ENCODE measurements at places on chromosomes 12 and 14.

DNA sequence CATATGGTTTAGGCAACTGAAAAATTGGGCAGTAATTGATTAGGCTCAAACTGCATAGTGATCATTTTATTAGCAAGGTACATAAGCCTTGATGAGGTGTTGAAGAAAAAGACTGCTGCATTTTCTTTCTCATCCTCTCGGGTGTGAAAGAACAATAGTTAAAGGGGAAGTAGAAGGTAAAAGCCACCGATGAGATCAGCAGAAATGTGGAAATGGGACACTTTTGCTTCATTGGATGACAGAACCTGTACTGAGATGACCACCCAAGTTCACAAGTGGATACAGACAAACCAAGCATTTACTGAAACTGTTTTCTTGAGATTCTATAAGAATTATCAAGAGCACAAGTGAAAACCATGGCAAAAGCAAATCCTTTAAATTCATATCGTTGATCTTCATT, 184.0 kb downstream of the TMX1 start:
- no peak for DNase-seq

GRCh38 chr12:122793685-122794106, 19.3 kb downstream of the CCDC62 start:
- no peak for DNase-seq

- no peak for DNase-seq
These were observed 46.0 kb downstream of the ARID2 start for GRCh38 chr12:45775465-45775864.

DNA sequence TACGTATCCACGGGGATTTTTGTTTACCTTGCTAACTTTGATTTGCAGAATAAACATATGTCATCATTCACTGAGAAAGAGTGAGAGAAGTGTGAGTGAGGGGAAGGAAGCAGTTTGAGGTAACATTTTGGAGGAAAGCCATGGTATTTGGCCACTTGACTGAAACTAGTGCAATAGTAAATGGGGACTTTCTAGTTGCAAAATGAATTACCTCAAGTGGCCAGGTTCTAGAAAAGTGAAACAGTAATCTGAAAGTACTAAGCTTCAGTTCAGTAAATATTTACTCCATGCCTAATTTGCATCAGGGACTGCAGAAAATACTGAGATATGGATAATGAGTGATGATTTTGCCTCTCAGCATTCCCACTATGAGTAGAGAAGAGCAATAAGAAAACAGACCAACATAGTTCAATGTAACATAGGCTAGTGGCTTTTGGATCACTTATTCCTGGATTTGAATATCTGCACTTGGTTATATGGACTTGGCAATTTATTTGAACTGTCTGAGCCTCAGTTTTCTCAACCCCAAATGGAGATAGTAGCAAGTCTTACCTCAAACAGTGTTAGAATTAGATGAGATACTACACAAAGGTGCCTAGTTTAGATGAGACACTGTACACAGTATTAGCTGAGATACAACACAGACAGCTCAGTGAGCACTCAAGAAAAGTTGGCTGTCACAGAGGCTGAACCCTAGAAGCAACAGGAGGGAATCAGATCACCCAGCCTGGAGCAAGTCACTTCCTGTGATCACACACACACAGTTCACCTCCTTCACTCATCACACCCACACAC, 439.1 kb downstream of the NPAS3 start:
- no peak for DNase-seq

DNA sequence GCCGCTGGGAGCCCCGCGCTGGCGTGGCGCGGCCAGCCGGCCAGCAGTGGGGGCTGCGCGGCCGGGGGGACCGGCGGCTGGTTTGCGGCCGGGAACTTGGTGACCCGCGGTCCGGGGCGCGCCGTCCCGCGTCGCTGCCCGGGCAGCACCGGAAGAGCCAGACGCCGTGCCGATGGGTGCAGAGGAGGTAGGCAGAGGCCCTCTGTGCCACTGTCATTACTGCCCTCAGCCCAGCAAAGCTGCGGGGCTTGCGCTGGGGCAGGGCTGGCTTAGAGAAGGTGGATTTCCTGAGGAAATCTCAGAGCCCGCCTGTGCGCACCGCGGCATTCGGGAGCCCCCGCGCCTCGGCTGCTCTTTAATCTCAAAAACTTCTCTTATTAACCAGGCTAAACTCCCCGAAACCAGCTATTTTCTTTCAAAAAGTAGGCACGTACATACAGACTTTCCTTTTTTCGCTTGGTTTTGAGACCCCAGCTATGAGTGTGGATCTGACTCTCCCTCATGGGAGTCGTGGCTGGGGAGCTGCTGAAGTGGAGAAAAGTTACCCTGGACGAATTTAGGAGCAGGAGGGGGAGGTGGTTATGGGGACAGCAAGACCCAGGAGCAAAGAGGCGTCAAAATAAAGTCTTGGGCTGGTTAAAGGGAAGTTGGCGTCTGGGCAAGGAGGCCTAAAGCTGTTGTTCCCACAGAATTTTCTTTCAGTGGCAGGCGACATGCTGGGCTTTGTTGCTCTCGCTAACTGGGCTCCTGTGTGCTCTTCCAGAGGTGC, 802 bp downstream of the SUSD6 start:
- no peak for DNase-seq

- DNase-seq, result no peak
These were observed 89.5 kb upstream of the OTX2 start for GRCh38 chr14:56899829-56900228.

GRCh38 chr12:11863988-11864387, 206.8 kb upstream of the BCL2L14 start:
- DNase-seq, result no peak

DNA sequence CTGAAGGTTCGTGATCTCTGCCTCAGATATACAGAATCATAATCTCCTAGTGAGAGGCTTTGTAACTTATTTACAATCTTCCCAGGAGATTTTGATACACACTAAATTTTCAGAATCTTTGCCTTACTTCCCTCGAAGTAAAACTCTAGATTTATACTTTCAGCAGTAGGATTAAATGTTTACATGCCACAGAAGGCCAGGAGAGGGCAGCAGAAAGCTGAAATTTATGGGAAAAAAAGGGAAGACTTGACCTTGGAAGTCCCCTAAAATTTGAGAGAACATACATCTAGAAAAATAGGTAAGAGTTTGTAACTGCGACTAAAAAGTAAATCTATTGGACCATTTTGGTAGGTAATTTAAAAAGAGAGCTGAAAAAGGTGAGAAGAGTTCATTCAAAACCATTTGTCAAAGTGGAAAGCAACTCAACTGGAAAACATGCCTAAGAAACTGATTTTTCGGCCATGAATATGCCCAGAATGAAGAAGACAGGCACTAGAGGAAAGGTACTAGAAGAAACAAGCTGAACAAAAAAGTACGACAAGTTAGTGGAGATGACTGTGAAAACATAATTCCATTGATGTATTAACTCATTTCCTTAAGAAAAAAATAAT, 242.0 kb upstream of the MDGA2 start:
- DNase-seq, result no peak

GRCh38 chr12:121224591-121224990, 14.7 kb downstream of the P2RX4 start:
- DNase-seq, result no peak

GRCh38 chr12:76329159-76329558, 19.1 kb downstream of the BBS10 start:
- no peak for DNase-seq

GRCh38 chr14:102029956-102030355, 56.9 kb downstream of the HSP90AA1 start:
- no peak for DNase-seq

GRCh38 chr14:20841096-20841495, 38.5 kb upstream of the RNASE1 start:
- no peak for DNase-seq

- DNase-seq, result no peak
These were observed 63.2 kb downstream of the AMN start for GRCh38 chr14:102985665-102986064.

- DNase-seq, result no peak
These were observed 4.9 kb upstream of the HEBP1 start for GRCh38 chr12:13004986-13005385.

- no peak for DNase-seq
These were observed 71.7 kb upstream of the PRICKLE1 start for GRCh38 chr12:42660968-42661937.

GRCh38 chr12:50425589-50426258, 25.0 kb downstream of the LARP4 start:
- DNase-seq, result no peak

DNA sequence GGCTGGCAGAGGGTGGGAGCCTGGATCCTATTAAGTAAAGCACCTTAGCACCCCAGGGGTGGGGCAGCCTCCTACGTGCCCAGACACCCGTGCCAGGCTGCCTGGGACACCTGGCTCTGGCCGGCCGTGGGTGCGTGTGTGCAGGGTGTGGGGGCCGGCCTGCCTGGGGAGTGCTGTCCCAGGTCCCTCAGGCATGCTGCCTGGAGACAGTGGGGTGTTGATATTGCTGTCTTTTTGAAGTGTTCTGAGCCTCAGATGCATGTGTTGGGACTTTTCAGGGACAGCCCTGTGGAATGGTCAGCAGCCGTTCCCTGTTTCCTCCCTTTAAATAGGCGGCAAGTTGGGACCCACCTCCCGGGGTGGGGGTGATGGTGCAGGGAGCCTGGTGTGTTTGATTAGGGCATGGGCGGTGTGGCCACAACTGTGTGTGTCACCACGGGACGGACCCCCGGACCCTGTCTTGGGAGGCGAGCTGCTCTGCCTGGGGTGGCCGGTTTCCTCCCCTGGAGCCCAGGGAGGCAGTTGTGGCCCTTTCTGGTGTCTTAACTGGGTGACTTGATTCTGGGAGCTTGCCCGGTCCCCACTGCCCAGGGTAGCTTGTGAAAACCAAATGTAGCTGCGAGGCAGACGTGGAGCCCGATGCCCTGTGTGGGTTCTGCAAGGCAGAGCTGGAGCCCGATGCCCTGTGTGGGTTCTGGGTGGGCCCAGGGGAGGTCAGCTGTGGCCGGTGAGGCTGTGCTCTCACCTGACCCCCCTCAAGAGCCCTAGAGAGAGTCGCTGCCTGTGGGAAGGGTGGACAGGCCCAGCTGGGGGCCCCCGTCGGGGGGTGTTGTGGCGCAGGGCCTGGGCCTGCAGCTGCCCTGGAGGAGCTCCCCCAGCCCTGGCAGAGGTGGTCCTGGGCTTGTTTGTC, 8.2 kb downstream of the ULK1 start:
- DNase-seq, result no peak

DNA sequence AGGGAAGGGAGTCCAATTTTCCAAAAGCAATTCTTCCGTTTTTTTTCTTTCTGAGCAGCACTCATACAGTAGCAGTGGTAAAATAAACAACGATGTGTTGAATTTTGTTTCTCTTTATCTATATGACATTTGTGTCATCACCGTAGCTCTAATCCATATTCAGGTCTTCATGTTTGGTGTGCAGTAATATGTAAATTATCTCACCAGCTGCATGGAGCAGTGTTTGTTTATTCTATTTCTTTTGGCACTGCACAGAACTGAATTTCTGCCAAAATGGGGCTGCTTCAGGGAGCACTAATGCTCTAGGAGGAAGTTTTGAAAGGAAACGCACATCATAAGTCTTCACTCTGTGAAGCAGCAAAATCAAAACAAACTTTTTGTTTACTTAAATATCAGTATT, 130.0 kb upstream of the NPAS3 start:
- DNase-seq, result no peak

GRCh38 chr12:71276541-71276940, 118.7 kb upstream of the TSPAN8 start:
- no peak for DNase-seq

- no peak for DNase-seq
These were observed 51.0 kb upstream of the TBX3 start for GRCh38 chr12:114735011-114735410.

DNA sequence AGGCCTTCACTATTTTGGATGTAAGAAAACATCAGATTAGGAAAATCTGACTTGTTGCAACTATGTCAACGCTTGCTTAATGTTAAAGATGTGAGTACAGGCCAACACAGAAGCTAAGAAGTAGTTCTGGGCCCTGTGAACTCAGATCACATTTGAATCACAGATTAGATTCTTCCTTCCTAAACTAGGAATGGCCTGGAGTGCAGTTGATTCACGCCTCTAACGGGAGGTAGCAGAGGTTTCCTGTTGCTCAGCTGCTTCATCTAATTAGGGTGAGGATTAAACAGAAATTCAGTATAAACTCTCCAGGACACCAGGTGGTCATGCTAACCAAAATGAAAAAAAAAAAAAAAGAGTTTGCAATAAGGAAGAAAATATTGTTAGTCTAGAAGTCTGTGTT, 314.3 kb downstream of the TRHDE start:
- no peak for DNase-seq

DNA sequence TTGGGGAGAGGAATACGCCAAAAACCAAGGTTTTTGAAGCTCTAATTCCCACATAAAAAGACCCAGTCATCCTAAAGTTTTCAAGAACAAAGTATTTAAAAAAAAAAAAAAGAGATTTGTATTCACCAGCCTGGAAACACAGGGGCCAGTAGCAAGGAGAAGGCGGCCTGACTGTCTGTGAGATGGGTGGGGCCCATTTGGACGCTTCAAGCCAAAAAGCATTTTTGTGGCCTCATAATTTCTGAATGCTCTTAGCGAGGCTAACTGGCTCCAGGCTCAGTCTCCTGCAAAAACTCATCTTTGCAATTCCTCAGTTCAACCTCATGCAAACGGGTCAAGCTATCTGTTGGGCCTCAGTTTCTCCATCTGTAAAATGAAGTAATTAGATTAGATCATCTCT, 514.1 kb downstream of the MED13L start:
- no peak for DNase-seq

- no peak for DNase-seq
These were observed 495.4 kb upstream of the SEL1L start for GRCh38 chr14:82029038-82029437.

DNA sequence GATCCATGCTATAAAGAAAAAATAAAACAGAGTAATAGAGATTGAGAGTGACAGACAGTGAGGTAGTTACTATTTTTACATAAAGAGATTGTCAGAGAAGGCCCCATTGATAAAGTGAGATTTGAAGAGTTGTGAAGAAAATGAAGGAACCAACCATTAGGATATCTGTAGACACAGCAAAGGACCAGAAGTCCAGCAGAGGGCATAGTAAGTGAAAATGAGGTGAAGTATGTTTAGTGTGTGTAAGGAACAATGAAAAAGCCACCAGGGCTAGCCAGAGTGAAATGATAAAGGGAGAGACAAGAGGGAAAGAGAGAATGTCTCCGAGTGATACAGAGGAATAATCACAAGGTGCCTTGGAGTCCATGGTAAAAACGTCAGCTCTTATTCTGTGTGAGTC, 411.0 kb downstream of the NELL2 start:
- DNase-seq, result no peak

- no peak for DNase-seq
These were observed 55.6 kb upstream of the OAS1 start for GRCh38 chr12:112851024-112851777.

DNA sequence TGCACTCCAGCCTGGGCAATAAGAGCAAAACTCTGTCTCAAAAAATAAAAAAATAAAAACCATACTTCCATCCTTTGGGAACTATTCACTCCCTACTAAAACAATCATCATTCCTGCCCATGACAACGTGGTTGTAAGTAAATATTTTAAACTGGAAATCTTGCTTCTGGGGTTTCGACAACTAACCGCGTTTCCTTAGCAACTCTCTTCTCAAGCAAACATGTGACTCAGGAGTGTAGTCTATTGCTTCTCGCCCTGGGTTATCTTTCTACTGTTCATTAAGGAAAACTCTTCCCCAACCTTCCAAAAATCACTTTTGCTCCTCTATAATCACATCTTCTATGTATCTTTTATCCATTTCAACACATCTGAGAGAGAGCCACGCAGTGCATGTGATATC, 21.8 kb downstream of the APPL2 start:
- no peak for DNase-seq
